Adrenal gland (tissue), 19 donors: ENCODE measurements at places on chromosomes 7 and 10. TPM values are rescaled to one million over a fixed set of nuclear protein-coding genes. Genes with fewer than 3 reads are reported as not detected.
A peak's percentile ranks its signal among the peaks of the same experiment; 100 is the strongest.

DNA sequence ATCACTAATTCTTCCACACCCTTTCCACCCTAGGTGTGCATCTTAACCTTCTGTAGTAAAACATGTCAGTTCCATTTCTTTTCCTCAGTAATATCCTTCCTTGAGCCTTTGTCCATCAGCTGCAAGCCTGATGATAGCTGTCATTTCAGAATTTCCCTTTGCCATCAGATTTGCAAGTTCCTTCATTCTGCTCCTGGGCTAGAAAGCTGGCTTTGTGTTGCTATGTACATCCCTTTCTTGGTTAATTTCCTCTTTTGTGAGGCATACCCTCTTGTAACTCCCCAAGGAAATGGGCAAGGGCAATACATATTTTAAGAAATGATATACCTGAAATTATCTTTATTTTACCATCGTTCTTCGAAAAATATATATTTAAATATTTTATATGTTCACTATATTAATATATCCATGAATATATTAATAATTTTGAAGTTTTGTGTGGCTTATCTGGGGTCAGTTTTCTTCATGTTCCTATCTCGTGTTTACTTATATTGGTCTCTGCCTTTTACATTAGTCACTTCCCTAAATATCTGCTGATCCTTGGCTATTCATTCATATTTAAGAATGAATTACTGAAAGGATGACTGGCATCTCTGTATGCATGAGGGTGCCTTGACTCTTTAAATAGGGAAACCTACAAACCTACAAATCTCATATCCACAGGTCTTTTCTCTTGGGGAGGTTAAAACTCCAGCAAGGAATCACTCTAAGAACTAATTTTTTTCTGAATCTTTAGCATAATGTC lies 143.8 kb downstream of the ZNF22 start:
- H3K27ac ChIP-seq, result no peak overlapping the region
- no peaks in the 10 kb centered on the region for H3K27me3 ChIP-seq
- H3K4me3 ChIP-seq, result no peak overlapping the region
- no peaks in the 10 kb centered on the region for H3K4me1 ChIP-seq

DNA sequence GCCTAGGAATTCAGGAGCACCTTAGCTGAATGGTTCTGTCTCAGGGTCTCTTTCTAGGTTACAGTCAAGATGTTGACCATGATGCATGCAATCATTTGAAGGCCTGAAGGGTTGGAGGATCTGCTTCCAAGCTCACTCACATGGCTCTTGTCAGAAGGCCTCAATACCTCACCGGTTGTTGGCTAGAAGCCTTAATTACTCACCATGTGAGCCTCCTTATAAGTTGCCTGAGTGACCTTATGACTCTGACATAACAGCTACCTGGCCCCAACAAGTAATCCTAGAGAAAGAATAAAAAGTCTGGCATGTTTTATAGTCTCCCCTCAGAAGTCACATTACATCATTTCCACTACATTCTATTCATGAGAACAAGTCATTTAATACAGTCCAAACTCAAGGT lies 3.4 kb upstream of the C1GALT1 start:
- H3K4me3 ChIP-seq, result no peak overlapping the region
- no peak for DNase-seq
- no peak overlapping the region for H3K27ac ChIP-seq
- no peaks in the 10 kb centered on the region for H3K36me3 ChIP-seq
- H3K27me3 ChIP-seq, result no peaks in the 10 kb centered on the region

Gene GIMAP8
- 11.9 TPM for total RNA-seq

- H3K27ac ChIP-seq, result no peak overlapping the region
- peaks cover 100% of the 10 kb centered on the region for H3K27me3 ChIP-seq
- no peak for DNase-seq
- no peak overlapping the region for H3K4me3 ChIP-seq
- H3K36me3 ChIP-seq, result no peaks in the 10 kb centered on the region
Measured at GRCh38 chr7:155377071-155377837, 79.6 kb downstream of the INSIG1 start.

Gene IGFBP1
- 1.2 TPM for total RNA-seq

Gene HNRNPA2B1
- total RNA-seq, result 377 TPM

DNA sequence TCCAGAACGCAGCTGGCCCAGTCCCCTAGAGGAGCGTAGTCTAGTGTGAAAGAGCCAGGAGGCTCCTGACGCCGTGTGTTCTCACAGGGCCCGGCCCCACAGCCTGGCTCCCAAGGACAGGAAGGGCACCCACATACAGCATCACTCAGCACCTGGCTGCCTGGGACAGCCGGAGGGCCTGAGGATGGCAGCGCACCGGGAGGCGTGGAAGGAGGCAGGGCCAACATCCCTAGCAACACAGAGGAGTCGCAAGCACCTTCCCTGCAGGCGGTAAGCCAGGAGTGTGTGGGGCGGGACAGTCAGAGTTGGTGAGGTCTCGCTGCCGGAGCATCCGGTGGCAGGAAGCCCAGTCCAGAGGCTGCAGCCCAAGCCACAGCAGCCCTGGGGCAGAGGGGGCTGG lies 125.8 kb downstream of the MAD1L1 start:
- peak; percentile 35 for DNase-seq
- no peaks in the 10 kb centered on the region for H3K36me3 ChIP-seq
- no peaks in the 10 kb centered on the region for H3K4me1 ChIP-seq
- no peak overlapping the region for H3K4me3 ChIP-seq

DNA sequence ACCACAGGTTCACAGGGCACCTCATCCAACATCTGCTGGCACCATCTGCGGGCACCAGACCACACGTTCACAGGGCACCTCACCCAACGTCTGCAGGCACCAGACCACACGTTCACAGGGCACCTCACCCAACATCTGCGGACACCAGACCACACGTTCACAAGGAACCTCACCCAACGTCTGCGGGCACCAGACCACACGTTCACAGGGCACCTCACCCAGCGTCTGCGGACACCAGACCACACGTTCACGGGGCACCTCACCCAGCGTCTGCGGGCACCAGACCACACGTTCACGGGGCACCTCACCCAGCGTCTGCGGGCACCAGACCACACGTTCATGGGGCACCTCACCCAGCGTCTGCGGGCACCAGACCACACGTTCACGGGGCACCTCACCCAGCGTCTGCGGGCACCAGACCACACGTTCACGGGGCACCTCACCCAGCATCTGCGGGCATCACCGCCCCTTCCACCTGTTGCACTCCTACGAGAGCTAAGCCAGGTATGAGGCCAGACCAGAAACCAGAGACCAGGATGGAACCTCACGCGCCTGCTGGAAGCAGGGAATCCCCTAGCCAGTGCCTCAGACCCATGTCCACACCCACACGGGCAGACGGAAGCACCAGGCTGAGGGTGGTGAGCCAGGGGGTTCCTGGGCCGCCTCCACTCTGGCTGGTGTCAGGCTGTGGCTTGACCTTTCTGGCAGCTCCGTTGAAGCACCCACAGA lies 182.8 kb downstream of the MAD1L1 start:
- no peak overlapping the region for H3K4me3 ChIP-seq

DNA sequence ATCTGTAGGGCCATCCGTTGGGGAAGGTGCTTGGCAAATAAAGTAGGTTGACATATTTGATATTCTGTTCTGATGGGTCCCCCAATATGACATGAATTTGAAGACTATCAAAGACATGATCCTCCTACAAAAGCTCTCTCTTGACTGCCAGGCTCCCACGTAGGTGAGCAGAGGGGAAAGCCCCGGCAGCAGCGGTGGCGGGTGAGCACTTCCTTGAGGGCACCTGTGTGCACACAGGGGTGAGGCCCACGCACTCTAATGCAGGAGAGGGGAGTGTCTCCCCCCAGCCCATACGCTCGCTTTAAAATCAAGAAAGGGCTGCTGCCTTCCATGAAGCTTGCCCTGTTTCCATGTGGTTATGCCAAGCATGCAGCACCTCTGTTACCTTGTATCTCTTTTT lies 100.4 kb downstream of the TAX1BP1 start:
- peaks cover 20% of the 10 kb centered on the region for H3K36me3 ChIP-seq
- DNase-seq, result no peak
- H3K27ac ChIP-seq, result no peak overlapping the region

DNA sequence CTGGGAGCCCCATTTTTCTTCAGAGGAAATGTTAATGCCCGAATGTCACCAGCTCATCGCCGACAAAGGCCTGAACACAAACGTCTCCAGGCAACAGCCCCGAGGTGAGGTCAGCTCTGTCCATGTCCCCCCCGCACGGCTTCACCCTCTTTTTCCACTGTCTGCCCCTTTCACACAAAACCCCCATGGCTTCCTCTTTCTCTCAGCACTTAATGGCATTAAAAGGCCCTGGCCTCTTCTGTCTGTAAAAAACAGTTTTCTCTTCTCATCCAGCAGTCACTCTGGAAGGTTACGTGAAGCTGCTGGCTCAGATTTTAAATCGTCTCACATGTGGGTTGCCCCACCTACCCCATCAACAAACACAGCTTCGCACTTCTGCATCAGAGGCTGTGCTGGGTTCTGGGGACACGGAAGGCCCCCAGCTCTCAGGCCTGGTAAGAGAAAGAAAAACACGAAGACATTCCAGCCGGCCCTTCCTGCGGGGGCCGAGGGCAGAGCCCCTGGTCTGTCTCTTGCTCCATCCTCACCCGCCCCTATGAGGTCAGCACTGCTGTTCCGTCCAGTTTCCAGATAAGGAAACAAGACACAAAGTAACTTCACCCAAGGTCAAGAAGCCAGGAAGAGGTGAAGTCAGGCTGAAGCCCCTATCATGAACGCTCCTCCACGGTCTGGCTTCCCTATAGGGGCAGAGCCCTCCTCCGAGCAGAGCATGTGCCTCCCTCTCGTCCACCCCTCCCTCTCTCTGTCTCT lies 91.1 kb upstream of the PDGFA start:
- no peaks in the 10 kb centered on the region for H3K36me3 ChIP-seq
- H3K27ac ChIP-seq, result no peak overlapping the region
- H3K4me1 ChIP-seq, result peaks cover 14% of the 10 kb centered on the region
- no peak overlapping the region for H3K4me3 ChIP-seq
- no peaks in the 10 kb centered on the region for H3K27me3 ChIP-seq

DNA sequence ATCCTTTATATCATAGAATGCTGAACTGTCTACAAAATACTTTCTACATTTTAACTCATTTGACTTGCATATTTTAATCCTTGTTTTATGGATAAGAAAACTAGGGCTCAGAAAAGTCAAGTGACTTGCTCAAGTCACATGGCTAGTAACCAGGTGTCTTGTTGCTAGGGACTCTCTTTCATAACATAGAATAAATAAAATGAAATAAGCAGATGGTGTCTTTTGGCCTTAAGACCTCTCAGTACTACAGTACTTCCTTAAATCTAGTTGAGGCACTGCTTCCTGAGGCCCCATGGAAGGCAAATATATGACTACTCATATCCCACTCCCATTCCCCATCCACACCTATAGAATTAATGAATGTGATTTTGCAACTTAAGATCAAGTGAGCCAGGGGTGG lies 87.9 kb downstream of the CDK6 start:
- DNase-seq, result no peak
- no peaks in the 10 kb centered on the region for H3K36me3 ChIP-seq
- peaks cover 20% of the 10 kb centered on the region for H3K4me1 ChIP-seq
- no peak overlapping the region for H3K4me3 ChIP-seq

DNA sequence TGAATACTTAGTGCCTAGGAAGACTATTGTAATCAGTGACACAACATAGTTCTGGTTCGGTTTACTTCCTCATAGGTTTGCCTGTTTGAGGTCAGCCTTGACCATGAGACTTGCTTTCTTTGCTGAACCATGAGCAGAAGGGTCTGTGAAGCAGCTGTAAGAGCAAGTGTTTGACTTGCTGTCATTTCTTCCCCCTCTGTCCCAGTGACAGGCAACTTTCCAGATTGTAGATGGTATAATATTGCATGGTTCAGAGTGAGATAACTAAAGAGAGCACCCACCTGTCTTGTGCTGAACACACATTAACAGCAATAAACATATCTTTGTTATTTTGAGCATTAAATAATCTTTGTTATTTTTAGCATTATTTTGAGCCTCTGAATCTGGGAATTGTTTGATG lies 9.3 kb upstream of the RTKN2 start:
- no peaks in the 10 kb centered on the region for H3K27me3 ChIP-seq
- H3K27ac ChIP-seq, result no peak overlapping the region
- H3K4me1 ChIP-seq, result no peaks in the 10 kb centered on the region
- H3K4me3 ChIP-seq, result no peak overlapping the region
- DNase-seq, result no peak
